CD4-positive, alpha-beta T cell treated with Interleukin-6 for 4 hours (primary cell): ENCODE measurements at places on chromosomes 3 and 15.

- peak; percentile 33 for DNase-seq
Observed at GRCh38 chr3:167740961-167741587, 5.6 kb downstream of the SERPINI1 start.

GRCh38 chr15:51692154-51692553, 10.9 kb downstream of the SCG3 start:
- no peak for DNase-seq

GRCh38 chr3:9214185-9214584, 35.3 kb downstream of the SRGAP3 start:
- no peak for DNase-seq

DNA sequence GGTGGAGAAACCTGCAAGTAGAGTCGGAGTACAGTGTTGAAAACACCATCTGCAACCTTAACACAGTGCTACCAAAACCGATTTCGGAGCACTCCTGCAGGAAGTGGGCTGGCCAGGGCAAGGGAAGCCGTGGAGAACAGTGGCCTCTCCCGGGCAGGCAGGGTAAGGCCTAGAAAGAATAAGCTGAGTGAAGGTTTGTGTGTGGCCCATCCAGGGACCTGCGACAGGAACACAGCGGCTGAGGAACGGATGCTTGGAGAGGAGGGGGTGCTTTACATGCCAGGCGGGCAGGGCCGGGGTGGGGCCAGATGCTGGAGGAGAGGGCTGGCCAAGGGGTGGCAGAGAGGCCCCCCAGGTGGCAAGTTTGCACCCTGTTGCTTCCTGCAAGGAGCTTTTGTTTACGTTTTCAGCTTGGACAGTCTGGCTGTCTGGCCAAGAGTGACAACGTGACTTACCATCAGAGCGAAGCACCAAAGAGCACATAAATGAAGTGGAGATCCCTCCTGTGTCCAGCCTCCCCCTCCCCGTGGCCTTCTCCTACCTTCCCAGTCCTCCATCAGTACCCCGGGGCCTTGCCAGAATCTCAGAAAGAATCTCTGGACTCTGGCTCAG, 156.5 kb downstream of the PGPEP1L start:
- peak; percentile 73 for DNase-seq

- DNase-seq = no peak
Observed at GRCh38 chr3:66819993-66820501, 178.1 kb upstream of the KBTBD8 start.

DNA sequence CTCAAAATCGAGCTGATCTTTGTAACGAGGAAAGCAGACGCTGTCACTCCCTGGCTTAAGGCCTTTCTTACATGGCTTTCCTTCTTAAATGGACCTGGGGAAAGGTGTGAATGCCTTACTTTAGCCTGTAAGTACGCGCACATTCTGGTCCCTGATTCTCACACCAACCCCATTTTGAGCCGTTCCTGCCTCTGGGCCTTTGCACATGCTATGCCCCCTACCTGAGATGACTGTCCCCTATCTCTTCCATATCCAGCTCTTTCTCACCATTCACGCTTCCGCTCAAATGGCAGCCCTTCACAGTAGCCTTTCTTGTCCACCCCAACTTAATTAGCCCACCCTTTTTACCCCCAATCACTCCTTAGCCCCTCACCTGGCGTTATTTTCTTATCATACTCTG, 496.7 kb downstream of the SHQ1 start:
- DNase-seq = no peak

DNA sequence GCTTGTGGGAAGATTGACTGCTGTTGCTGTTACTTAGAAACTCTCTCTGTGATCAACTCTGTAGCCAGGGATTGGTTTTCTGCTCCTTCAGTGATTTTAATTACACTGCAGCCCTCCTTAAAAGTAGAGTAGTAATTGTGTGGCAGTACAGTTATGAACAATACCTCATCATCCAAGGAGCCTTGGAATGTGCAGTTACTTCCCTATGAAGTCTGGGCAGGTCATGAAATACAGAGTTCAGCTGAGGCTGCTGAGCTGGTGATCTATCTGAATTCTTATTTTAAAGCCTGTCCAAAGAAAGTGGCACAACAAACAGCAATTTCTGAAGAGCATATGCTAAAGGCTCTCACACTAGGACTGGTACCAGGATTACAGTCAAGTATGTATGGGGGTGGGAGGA, 37.4 kb upstream of the MRPL3 start:
- DNase-seq = no peak

GRCh38 chr3:60755094-60755493, 496.2 kb downstream of the FHIT start:
- no peak for DNase-seq

DNA sequence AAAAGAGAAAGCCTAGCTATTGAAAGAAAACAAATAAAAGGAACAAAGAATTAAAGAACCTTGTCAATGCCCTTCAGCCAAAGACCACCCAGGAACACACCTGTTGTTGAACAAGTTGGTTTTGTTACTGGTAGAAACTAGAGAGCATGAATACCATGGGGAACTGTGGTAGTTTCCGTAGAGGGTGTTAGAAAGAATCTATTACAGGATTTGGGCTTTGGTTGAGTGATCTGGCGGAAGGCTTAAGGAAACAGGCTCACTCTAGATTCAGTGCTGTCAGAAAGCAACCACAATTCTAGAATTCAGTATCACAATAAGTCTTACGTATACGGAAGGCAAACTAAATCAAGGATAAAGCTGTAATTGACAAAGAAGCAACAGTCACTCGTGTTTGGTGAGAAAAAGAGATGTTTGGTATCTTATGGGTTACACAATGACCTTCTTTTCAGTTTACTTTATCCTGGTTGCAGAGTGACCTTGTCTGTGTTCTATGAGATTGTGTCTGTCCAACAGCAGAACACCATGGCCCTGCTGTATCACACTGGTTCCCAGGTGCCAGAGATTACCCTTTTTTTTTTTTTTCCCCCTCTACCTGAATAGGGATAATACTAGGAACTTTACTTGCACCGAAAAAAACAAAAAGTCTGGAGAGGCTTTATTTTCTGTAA, 265.9 kb downstream of the SHQ1 start:
- DNase-seq = no peak

DNA sequence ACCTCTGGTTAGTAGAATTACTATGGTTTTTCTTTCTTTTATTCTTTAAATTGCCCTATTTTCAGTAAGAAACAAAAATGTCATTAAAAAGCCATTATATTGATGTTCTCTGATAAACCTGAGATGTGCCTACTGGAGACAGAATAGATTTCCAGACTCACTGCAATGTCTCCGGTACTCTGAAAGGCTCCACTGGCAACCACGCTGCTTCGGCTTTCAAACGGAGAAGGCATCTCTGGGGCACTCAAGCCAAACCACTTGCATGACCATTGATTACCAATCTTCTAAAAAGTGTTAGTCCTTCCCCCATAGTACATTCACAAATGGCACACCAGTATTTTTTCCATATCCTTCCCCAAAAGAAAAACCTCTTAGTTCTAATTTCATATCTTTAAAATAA, 82.6 kb downstream of the CBLB start:
- no peak for DNase-seq
